CD4-positive, alpha-beta T cell treated with Interleukin-6 at 100 ng/mL for 8 hours (primary cell): ENCODE measurements at places on chromosomes 2 and 18.
A peak's percentile ranks its signal among the peaks of the same experiment; 100 is the strongest.

DNA sequence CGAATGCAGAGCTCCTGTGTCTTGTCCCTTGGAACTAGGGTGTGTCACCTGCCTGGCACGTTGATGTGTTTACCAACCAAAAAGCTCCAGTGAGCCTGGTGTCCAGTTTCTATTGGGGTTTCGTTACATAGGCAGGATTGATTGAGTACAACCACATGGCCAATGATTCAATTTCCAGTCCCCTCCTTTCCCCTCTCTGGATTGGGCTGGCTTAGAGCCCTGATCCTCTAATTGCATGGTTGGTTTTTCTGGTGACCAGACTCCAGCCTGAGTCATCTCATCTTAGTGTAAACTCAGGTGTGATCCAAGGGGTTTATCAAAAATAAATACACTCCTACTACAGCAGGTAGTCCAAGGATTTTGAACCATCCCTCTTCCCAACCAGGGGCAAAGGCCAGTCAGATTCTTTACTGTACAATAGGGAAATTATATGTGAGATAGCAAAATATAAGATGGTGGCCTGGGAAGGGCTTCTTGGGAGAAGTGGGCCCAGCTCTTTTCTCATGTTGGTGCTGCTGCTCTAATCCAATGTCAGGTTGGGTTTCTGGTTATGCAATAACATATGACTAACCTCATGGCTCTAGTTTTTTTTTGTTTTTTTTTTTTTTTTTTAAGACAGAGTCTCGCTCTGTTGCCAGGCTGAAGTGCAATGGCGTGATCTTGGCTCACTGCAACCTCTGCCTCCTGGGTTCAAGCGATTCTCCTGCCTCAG lies 64.7 kb upstream of the MGAT5 start:
- DNase-seq, result no peak

DNA sequence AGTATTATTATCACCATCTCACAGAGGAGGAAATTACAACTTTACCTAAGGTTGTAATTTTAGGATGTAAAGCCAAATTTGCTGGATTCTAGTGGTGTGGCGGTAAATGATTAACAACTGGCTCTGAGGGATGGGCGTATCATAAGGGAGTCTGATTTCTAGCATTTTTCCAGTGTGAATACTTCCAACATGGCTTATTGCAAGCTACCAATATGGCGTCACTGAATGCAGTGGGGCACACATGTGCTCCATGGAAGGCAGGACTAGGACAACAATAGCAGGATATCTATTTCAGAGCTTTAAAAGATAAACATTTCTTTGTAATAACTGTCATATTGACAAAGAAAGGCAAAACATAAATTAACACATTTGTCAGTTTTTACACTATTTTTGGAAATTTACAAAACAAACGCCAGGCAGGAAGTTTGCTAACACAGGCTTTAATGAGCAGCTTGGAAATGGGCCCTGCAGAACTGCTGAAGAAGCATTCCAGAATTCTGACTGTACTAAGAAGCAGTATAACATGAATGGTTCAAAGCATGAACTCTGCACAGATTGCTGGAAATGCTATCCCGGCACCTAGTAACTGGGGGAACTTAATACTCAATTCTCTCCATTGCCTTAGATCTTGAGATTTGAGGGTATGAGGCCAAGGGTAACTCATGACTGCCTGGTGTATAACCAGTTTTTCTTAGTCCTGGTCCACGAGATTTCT lies 439.3 kb upstream of the MAP2 start:
- DNase-seq, result no peak

- DNase-seq, result no peak
These were observed 67.1 kb upstream of the TAF1B start for GRCh38 chr2:9775999-9776712.

GRCh38 chr2:234951664-234952269 lies at the start of gene SH3BP4:
SH3BP4 (plus strand) TSS chr2:234952017; CDS start chr2:235035003, 82,986 bp downstream.
- DNase-seq, result no peak

- no peak for DNase-seq
These were observed 51.7 kb upstream of the CCDC85A start for GRCh38 chr2:56132138-56132537.

DNA sequence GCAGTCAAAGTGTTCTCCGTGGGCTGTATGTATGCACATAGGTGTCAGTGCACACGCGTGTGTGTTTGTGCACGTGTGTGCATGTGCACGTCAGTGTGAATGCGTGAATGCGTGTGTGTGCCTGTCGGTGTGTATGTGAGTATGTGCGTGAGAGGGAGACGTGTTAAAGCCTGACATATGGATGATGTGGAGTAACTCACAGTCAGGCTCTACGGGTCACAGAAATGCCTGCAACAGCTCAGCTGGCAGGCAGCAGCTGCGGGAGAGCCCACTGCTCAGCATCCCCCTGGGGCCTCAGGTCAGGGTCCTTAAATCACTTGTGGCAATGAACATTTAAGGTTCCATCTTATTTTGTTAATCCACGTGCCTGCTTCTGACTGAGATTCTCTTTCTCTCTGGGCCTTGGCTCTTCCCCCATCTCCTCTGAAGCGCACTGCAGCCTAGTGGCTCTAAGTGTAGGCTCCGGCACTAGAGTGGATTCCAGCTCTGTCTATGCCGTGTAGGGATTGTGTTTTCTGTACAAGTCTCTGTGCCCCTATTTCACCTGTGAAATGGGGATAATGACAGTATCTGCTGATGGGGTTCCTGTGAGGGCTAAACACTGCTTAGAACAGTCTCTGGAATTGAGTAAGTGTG lies 63.0 kb downstream of the DYSF start:
- DNase-seq, result no peak

- DNase-seq, result no peak
These were observed 64.0 kb downstream of the BOD1L2 start for GRCh38 chr18:57210716-57211411.

GRCh38 chr18:55878224-55878623 lies 290.2 kb upstream of the TCF4 start:
- no peak for DNase-seq

- no peak for DNase-seq
These were observed 24.9 kb downstream of the GLI2 start for GRCh38 chr2:120760446-120761135.

GRCh38 chr2:200320344-200320743 lies 13.9 kb downstream of the SPATS2L start:
- DNase-seq, result no peak

- DNase-seq, result no peak
These were observed 85.4 kb downstream of the DPP4 start for GRCh38 chr2:161988589-161988988.

DNA sequence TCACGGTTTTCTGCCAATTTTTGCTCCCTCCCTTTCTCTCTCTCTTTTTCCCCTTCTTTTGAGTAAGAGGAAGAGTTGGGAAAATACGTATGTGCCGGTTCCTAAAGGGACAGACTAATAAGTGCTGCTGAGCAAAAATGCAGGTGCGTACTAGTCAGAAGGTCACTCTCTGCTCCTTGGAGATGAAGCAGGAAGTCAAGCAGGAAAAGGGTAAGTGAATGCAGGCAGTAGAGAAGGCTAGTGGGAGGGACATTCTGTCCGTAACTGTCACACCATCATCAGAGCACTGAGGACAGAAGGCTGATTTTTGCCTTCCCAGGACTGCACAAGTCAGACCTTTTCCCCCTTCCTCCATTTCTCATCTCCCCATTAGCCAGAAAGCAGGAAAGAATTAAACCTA lies 105.7 kb downstream of the CDH2 start:
- DNase-seq, result no peak

- no peak for DNase-seq
These were observed 273.1 kb downstream of the TSN start for GRCh38 chr2:122028371-122029100.

DNA sequence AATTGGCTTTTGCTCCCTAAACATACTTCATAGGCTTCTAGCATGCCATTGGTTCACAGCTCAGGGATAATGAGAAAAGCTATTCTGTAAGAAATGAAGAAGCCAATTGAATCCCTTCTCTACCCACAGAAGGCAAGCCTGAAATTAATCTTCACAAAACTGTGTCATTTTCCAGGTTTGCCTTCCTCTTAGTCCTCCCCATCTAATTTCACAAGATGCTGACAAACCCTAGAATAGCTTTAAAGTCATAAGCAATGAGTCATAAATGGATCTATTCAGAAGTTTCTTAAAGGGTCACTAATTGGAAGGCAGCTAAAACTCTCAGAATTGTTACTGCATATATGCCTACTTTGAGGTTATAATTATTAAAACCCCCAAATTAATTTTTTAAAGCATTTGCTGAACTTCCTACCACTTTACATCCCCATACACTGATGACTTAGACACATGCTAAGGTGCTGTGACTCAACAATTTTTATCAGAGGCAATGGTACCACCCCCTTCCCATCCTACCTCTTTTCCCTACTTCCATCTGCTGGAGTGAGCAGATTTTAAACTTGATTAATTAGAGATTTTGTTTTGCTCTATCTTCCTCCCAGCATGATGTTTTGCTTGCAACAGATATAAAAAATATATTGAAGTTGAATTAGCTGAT lies 51.3 kb upstream of the NABP1 start:
- no peak for DNase-seq

DNA sequence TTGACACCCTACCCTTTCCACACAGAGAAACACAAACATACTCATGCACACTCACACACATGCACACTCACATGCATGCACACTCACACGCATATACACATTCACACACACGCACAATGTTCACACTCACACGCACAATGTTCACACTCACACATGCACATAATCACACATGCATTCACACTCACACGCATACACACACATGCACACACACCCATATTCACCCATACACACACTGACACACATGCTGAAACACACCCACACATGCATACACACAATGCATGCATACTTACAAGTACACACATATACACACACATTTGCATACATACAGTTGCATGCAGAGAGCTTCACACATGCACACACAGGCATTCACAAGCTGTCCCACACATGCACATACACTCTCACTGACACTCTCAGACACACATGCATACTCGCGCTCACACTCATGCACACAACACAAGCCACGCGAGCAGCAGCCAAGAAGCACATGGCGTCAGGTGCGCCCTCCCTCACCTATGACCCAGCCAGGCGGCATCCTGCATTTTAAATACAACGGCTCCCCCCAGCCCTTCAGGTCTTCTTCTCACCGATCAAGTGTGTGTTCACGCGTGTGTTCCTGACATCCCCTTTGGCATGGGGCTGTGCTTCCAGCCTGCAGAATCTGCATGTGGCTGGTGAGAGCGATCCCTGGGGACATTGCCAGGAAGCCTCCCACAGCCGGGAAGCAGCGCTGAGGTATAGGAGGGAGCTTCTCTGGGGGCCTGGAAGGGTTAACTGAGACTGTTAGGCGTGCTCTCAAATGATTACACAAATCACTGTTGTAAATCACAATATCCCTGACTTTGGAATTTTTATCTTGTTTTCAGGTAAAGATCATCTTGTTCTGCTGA lies 195.1 kb downstream of the RTP5 start:
- no peak for DNase-seq

DNA sequence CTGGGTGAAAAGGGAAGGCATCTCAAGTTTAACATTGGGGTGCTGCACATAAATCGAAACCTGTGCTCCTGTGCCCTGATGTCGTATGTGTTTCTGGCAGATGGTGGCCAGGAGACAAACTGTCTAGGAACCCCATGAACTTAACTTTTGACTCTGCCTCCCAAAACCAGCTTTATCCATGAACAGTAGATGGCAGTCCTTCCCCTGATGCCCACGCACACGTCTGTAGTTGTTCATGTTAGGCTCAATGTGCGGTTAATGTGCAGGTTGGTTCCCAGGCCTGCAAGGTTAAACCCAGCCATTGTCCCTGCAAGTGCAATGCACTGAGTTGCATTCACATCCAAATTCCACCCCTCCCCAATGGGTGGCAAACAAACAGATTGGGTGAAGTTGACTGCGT lies 44.1 kb upstream of the SIX3 start:
- no peak for DNase-seq

DNA sequence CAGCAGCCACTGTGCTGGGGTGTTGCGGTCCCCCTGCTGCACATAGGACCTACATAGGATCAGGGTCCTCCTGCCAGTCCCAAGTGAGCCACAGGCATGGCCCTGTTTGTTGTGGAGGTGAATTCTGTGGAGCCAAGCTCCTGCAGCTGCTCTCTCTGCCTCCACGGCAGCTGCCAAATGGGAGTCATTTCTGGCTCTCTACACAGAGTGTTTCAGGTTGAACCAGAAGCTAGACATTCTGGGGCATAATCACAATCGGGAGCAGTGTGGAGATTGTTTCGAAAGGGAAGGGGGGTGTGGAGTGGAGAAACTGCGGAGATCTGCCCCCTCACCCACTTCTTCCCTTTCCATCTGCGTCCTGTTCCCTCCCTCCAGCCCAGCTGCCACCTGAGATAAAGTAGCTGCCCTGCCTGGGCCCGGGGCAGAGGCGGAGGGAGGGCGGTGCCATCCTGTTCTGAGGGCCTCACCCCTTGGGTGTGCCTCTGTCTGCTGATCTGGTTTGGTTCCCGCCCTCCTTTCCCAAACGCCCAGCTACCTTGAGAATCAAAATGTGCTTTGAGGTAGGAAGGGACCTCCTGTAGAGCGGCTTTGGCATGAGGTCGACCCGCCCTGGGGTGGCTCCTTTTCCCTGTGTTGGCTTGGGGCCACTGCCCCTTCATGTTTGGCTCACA lies 139.4 kb downstream of the WDSUB1 start:
- no peak for DNase-seq

DNA sequence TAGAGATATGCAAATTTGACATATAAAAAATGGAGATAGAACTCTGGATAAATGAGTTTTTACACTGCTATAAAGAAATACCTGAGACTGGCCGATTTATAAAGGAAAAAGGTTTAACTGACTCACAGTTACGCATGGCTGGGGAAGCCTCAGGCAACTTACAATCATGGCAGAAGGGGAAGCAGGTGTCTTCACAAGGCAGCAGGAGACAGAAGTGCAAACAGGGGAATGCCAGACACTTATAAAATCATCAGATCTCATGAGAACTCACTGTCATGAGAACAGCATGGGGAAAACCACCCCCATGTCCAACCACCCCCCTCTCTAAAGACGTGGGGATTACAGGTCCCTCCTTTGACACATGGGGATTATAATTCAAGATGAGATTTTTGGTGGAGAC lies 1540.2 kb upstream of the SLC39A10 start:
- DNase-seq, result no peak

DNA sequence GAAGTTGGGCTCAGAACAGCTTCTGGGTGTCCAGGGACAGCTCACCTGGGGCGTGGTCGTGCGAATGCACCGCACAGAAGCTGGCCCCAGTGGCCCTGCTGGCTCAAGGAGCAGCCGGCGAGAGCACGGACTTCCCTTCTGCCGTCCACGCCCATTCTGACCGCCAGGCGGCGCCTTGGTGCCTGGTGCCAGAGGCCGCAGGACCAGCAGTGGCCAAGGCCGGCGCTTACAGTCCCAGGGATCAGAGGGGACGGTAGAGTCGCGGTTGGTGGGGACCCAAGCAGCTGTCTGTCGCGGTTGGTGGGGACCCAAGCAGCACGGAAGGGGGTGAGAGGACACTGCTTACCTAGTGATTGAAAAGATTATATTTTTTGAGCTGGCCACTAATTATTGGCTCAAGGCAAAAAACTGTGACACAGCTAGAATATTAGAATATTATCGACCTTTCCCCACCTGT lies 25.7 kb downstream of the NPPC start:
- peak; percentile 24 for DNase-seq
